ENCODE measurements at places on chromosomes 5 and 9. TPM values are rescaled to one million over a fixed set of nuclear protein-coding genes. Genes with fewer than 3 reads are reported as not detected.
A peak's percentile ranks its signal among the peaks of the same experiment; 100 is the strongest.

- H3K27ac ChIP-seq, result no peak overlapping the region
- DNase-seq, result no peak
Observed at GRCh38 chr9:37921546-37922300, 17.8 kb upstream of the SLC25A51 start.

DNA sequence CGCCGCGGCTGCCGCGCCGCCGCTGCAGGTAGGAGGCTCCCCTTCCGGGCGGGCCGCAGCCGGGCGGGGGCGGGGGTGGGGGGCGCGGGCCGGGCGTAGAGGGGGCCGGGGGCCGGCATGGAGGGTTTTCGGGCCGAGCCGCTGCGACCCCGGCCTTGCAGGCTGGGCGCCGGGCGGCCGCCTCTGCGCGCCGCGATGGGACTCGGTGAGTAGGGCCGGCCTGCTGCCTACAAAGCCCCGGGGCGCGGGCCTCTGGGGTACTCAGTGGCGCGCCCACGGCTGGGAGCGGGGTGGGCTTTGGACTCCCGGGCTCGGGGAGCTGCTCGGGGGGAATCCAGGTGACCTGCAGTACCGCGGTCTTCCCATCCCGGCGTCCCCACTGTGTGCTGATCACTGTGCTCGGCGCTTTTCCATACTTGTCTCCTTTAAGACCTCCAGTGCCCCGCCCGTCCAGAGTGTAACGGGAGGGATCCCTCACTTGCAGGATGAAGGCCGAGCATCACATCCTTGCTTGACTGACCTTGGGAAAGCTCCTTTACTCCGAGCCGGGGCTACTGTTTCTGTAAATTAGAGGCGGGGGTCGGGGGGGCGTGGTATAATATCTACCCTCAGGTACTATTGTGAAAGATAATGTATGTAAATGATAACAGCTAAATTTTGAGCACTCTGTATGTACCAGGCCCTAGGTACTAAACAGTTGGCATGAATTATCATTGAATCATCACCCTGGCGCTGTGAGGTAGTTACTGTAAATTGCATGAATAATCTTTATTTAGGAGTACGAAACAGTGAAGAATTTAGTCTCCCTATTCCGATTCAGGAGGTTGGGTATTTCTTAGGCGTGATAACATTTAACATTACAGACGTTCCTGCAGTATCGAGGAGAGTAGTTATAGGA, 672 bp downstream of the MSANTD3 start:
- no peaks in the 10 kb centered on the region for H3K27me3 ChIP-seq
- H3K27ac ChIP-seq, result peak overlapping the region; percentile 38

DNA sequence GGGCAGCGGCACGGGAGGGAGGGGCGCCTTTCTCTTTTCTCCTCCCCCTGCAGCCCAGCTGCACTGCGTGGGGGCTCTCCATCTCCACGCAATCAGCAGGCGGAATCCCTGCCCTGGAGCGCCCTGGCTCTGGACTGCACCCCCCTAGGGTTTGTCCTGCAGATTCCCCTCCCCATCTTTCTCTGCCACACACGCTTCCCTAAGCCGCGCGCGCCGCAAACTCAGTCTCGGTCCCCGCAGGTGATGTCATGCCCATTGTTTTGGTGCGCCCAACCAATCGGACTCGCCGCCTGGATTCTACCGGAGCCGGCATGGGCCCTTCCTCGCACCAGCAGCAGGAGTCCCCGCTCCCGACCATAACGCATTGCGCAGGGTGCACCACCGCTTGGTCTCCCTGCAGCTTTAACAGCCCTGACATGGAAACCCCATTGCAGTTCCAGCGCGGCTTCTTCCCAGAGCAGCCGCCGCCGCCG, at the start of gene KCNN2:
KCNN2 (plus strand) TSS at position 347 of the 473 bp plus-strand sequence; CDS start at position 417, 70 bp downstream.
- H3K4me1 ChIP-seq, result peaks cover 4% of the 10 kb centered on the region
- no peak within 1 kb of the TSS for H3K27ac ChIP-seq
- H3K27me3 ChIP-seq, result peaks cover 38% of the 10 kb centered on the region
- H3K36me3 ChIP-seq, result no peaks in the 10 kb centered on the region
- DNase-seq, result peak; percentile 49

- H3K4me3 ChIP-seq, result no peak overlapping the region
- DNase-seq, result no peak
- H3K27ac ChIP-seq, result no peak overlapping the region
- peaks cover 3% of the 10 kb centered on the region for H3K27me3 ChIP-seq
- no peaks in the 10 kb centered on the region for H3K36me3 ChIP-seq
Observed at GRCh38 chr5:158854260-158854783, 245.4 kb downstream of the EBF1 start.

Gene CCL27
- 0.23 TPM for total RNA-seq

GRCh38 chr5:123098767-123099513, 9.9 kb downstream of the PRDM6 start:
- H3K27ac ChIP-seq, result no peak overlapping the region
- no peak overlapping the region for H3K4me3 ChIP-seq
- H3K4me1 ChIP-seq, result peaks cover 8% of the 10 kb centered on the region
- no peak for DNase-seq
- H3K27me3 ChIP-seq, result peaks cover 64% of the 10 kb centered on the region

DNA sequence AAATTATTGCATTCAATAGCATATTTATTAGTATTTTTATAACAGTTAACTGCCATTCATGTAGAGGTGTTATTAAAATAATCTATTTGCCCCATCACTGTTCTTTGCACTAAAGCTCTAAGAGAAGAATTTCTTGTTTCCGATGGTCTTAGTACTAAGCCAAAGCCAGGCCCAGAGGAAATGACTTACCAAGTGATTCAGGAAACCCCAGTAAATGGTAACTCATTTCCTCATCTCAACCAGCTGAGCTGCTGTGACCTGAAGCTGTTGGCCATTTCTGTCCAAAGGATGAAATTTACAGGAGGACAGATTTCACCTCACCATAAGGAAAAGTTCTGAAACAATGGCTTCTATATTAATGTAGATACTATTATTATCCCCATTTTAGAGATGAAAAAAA, 117.0 kb downstream of the PIK3R1 start:
- H3K36me3 ChIP-seq, result no peaks in the 10 kb centered on the region
- no peaks in the 10 kb centered on the region for H3K4me1 ChIP-seq
- no peak overlapping the region for H3K4me3 ChIP-seq
- no peak overlapping the region for H3K27ac ChIP-seq
- peaks cover 5% of the 10 kb centered on the region for H3K27me3 ChIP-seq
- no peak for DNase-seq

Gene GABRG2
- not detected for total RNA-seq

Gene VCAN
- total RNA-seq, result not detected

Gene TLR4
- not detected for total RNA-seq

- no peak for DNase-seq
- H3K27ac ChIP-seq, result peak overlapping the region; percentile 84
- H3K4me1 ChIP-seq, result peaks cover 57% of the 10 kb centered on the region
- H3K36me3 ChIP-seq, result peaks cover 73% of the 10 kb centered on the region
- H3K4me3 ChIP-seq, result peak overlapping the region; percentile 94
Observed at GRCh38 chr5:179620703-179621350, 2.6 kb downstream of the HNRNPH1 start.

Gene PCDHGA5
- total RNA-seq, result 0.09 TPM

DNA sequence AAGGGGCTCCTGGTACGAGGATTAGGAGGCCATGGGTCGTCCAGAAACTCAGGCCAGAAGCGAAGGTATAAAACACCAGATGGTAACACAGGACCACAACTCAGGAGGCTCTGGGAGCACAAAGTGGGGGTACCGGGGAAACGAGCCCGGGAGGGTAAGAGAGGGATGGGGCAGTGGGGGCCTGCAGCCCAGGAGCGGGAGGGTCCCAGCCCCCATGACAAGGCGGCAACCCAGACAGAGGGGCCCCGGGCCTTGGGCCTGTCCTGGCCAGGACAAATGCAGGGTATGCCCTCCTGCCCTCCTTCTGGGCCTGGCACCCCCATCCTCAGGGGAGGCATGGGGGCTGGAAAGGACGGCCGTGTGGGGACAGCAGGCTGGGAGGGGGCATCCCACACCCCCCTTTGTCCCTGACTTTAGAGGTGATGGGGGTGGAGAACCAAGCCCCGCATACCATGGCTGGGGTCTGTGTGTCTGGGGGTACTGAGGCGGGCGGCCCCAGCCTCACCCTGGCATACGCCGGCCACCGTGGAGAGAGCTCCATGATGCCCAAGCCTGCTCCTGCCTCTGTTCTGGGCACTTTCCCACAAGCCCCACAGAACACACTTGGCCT, 47.0 kb upstream of the EXOC3 start:
- H3K36me3 ChIP-seq, result peaks cover 15% of the 10 kb centered on the region
- no peak overlapping the region for H3K27ac ChIP-seq
- no peak for DNase-seq
- H3K4me1 ChIP-seq, result peaks cover 40% of the 10 kb centered on the region
- peaks cover 5% of the 10 kb centered on the region for H3K27me3 ChIP-seq
- no peak overlapping the region for H3K4me3 ChIP-seq

DNA sequence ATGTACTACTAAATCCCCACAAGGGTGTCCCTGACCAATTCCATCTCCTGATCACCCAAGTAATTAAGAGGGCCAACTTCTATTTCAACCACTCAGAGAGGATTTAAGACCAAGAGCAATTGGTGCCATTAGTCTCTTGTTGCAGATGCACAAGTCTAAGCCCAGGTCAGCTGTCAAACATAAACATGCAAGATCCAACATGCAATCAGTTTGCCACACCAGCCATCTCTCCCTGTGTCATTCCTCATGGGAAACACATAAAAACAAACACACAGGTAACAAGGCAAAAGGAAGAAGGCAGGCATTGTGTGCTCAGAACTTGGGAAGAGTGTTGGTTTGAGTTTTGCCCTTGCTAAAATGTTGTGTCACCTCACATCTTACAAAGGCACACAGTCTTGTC, 139.2 kb downstream of the SPOCK1 start:
- peaks cover 16% of the 10 kb centered on the region for H3K27me3 ChIP-seq
- DNase-seq, result no peak

- H3K4me1 ChIP-seq, result no peaks in the 10 kb centered on the region
- no peaks in the 10 kb centered on the region for H3K36me3 ChIP-seq
- H3K4me3 ChIP-seq, result no peak overlapping the region
- no peaks in the 10 kb centered on the region for H3K27me3 ChIP-seq
Observed at GRCh38 chr5:125310749-125311148, 564.3 kb upstream of the ZNF608 start.

DNA sequence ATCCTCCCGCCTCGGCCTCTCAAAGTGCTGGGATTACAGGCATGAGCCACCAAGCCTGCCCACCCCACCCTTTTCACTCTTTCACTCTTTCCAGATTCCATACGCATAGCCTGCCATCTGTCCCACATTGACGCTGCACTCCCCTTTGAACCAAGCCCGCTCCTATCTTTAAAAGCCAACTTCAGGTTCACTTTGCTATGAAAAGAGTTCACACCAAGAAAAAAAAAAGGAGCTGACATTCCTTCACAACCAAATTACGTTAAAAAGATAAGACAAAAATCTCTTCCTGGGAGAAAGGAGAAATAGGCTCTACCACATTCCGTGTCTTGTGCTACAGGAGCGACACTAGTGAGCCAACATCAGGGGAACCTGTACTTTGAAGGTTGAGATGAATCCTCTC, 41.5 kb downstream of the DMRT1 start:
- DNase-seq, result no peak
- no peak overlapping the region for H3K27ac ChIP-seq
- no peak overlapping the region for H3K4me3 ChIP-seq
- peaks cover 20% of the 10 kb centered on the region for H3K27me3 ChIP-seq
- H3K36me3 ChIP-seq, result no peaks in the 10 kb centered on the region
- H3K4me1 ChIP-seq, result no peaks in the 10 kb centered on the region

- H3K27ac ChIP-seq, result no peak overlapping the region
- no peak for DNase-seq
- H3K4me3 ChIP-seq, result no peak overlapping the region
- H3K4me1 ChIP-seq, result peaks cover 4% of the 10 kb centered on the region
- peaks cover 11% of the 10 kb centered on the region for H3K36me3 ChIP-seq
Observed at GRCh38 chr9:107338911-107339659, 56.0 kb downstream of the RAD23B start.

- peaks cover 3% of the 10 kb centered on the region for H3K27me3 ChIP-seq
- no peak overlapping the region for H3K27ac ChIP-seq
- no peak overlapping the region for H3K4me3 ChIP-seq
Observed at GRCh38 chr5:102638316-102638715, 116.8 kb upstream of the PAM start.

- no peaks in the 10 kb centered on the region for H3K27me3 ChIP-seq
- H3K27ac ChIP-seq, result peak overlapping the region; percentile 90
- DNase-seq, result peak; percentile 75
Observed at GRCh38 chr5:132419502-132420468, 50.3 kb downstream of the SLC22A5 start.

Gene BRD9
- total RNA-seq, result 46.7 TPM

DNA sequence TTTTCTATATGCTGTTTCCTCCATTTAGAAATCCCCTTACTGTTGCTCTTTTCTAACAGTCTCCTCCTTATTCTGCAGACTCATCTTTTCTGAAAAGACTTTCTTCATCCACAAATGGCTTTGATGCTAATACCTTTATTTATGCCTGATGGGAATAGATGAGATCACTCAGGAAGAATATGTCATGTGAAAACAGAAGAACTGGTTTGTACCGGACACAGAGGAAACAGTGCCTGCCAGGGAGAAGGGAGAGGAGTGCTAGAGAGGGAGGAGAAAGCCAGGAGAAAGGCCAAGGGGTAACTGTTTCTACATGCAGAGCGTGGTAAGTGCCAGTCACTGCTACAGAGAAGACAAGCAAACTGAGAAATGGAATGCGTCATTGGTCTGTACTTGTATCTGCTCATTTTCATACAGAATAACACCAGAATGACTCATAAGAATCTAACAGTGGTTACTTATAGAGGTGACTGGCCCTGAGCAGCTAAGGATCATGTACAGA, 45.9 kb upstream of the PJA2 start:
- no peaks in the 10 kb centered on the region for H3K4me1 ChIP-seq
- no peak overlapping the region for H3K4me3 ChIP-seq
- no peaks in the 10 kb centered on the region for H3K36me3 ChIP-seq
- no peak overlapping the region for H3K27ac ChIP-seq

- peaks cover 15% of the 10 kb centered on the region for H3K4me1 ChIP-seq
- H3K27me3 ChIP-seq, result peaks cover 22% of the 10 kb centered on the region
- no peaks in the 10 kb centered on the region for H3K36me3 ChIP-seq
- no peak for DNase-seq
- H3K4me3 ChIP-seq, result no peak overlapping the region
Observed at GRCh38 chr5:66897356-66897755, 299.2 kb downstream of the CD180 start.

- no peaks in the 10 kb centered on the region for H3K4me1 ChIP-seq
- no peak overlapping the region for H3K4me3 ChIP-seq
- no peaks in the 10 kb centered on the region for H3K36me3 ChIP-seq
- H3K27me3 ChIP-seq, result no peaks in the 10 kb centered on the region
- no peak for DNase-seq
Observed at GRCh38 chr5:68548959-68549676, 333.6 kb downstream of the PIK3R1 start.

Gene SUSD3
- total RNA-seq, result 51.4 TPM

DNA sequence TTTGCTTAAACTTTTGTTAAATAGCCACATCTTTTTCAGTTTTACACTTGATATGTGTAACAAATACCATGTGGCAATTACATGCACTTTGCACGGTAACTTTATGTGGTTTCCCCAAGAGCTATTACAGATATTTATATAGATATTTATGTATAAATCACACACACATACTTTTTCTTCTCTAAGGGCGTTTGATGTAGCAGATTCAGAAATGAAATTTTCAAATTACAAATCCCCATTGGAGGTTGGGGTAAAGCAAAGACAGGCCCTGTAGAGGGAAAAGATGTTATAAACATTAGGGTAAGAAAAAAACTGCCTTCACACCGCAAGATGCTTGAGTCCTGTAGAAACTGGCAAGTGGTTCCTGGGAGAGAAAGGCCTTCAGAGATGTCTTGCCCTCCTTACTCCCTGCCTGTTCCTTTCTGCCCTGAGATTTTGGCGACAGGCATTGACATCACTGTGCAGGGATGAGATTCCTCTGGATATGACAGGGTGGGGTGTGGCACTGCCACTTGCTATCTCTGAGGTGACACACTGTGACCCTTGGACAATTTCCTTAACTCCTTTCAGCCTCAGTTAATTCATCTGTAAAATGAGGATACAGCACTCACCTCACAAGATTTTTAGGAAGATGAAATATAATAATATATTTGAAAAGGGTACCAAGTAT, 177.9 kb upstream of the TUT7 start:
- H3K4me1 ChIP-seq, result no peaks in the 10 kb centered on the region
- peaks cover 9% of the 10 kb centered on the region for H3K27me3 ChIP-seq
- H3K36me3 ChIP-seq, result no peaks in the 10 kb centered on the region
- no peak overlapping the region for H3K4me3 ChIP-seq
- no peak for DNase-seq

Measured in activated CD4-positive, alpha-beta T cell treated with anti-CD3 and anti-CD28 coated beads for 36 hours (primary cell).